ENCODE measurements at places on chromosomes 12 and 14. TPM values are rescaled to one million over a fixed set of nuclear protein-coding genes. Genes with fewer than 3 reads are reported as not detected.

GRCh38 chr12:22268973-22269372, 65.5 kb downstream of the ST8SIA1 start:
- no peaks in the 10 kb centered on the region for H3K27me3 ChIP-seq
- no peak for DNase-seq
- no peak overlapping the region for H3K4me3 ChIP-seq
- H3K36me3 ChIP-seq, result no peaks in the 10 kb centered on the region

The IFNG-AS1 gene
- not detected for polyA plus RNA-seq

The FAM181A gene
- polyA plus RNA-seq, result not detected

DNA sequence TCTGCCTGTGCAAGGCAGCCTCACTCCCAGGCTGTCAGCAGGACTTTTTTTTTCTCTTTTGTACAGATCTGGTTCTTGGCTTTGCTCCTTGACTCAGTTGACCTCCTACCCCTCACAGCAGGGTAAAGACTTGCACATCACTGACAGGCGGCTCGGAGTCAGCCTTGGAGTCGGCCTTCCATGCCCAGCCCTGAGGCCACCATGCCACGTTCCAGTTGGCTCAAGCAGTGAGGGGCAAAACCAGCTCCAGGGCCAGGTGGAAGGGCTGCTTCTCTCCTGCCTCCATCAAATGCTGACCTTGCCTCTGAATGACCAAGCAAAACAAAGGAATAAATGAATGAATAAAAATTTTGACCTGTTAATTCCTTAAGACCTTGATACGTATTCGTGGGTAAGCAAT, 27.6 kb downstream of the JAG2 start:
- H3K27ac ChIP-seq, result no peak overlapping the region
- H3K27me3 ChIP-seq, result no peaks in the 10 kb centered on the region
- DNase-seq, result no peak

GRCh38 chr12:25501549-25501948, 51.5 kb downstream of the LMNTD1 start:
- no peak overlapping the region for H3K27ac ChIP-seq
- no peaks in the 10 kb centered on the region for H3K36me3 ChIP-seq
- no peaks in the 10 kb centered on the region for H3K27me3 ChIP-seq

- peaks cover 7% of the 10 kb centered on the region for H3K4me1 ChIP-seq
- peaks cover 87% of the 10 kb centered on the region for H3K27me3 ChIP-seq
- H3K4me3 ChIP-seq, result no peak overlapping the region
- H3K27ac ChIP-seq, result no peak overlapping the region
- no peaks in the 10 kb centered on the region for H3K36me3 ChIP-seq
Observed at GRCh38 chr12:52692254-52692653, 11.1 kb downstream of the KRT77 start.

GRCh38 chr14:102693006-102693755, 84.1 kb upstream of the TRAF3 start:
- no peaks in the 10 kb centered on the region for H3K36me3 ChIP-seq
- peaks cover 99% of the 10 kb centered on the region for H3K4me1 ChIP-seq
- H3K4me3 ChIP-seq, result no peak overlapping the region
- no peaks in the 10 kb centered on the region for H3K27me3 ChIP-seq
- DNase-seq, result no peak

DNA sequence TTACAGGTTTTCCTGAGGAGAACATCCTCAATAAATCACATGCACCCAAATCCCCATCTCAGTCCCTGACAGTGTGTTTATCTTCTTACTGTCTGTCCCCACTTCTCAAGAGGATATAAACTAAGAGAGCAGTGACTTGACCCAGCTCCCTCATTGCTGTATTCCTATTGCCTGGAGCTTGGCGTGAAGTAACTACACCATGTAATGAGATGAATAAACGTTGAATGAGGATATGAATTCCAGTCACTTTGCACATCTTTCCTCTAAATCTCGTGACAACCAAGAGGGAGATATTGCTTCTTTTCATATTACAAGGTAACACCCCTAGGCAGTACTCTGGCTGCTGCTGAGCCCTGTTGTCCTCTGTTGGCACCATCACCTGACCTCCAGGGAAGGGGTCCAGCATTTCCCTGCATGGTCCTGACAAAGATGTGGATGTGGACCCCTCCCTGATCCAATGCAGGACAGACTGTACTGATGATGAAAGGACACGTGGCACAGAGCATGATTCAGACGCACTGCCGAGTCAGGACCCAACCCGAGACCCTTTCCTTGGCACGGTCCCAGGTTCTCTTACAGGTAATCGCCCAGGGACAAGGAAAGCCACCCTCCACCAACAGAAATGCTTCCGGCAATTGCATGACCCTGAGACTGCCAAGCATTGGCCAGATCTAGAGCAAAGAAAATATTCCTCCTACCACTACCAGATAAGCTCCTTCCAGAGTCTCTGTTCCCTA, 47.7 kb upstream of the CPM start:
- DNase-seq, result peak; percentile 74
- no peaks in the 10 kb centered on the region for H3K36me3 ChIP-seq
- no peak overlapping the region for H3K27ac ChIP-seq
- H3K4me3 ChIP-seq, result no peak overlapping the region
- peaks cover 16% of the 10 kb centered on the region for H3K4me1 ChIP-seq
- H3K27me3 ChIP-seq, result no peaks in the 10 kb centered on the region

DNA sequence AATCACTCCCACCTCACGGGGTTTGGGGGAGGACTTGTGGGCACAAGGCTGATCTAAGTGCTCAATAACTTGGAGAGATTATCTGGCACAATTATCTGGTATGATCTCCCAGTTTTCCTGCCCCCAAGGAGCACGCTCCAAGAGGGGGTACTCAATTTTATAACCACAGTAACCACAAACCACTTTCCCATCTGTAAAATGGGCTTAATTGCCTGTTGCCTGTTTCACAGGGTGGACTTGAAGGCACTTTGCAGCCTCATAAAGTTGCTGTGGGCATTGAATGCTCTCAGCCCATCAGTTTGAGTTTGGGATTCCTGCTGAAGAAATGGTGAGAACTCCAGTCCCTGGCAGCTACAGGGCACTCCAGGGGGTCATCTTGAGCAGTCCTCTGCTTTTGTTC, 4.4 kb downstream of the SLC8B1 start:
- H3K27ac ChIP-seq, result no peak overlapping the region
- H3K4me1 ChIP-seq, result peaks cover 43% of the 10 kb centered on the region
- H3K27me3 ChIP-seq, result no peaks in the 10 kb centered on the region
- H3K4me3 ChIP-seq, result no peak overlapping the region
